B cell (primary cell): ENCODE measurements at places on chromosomes 3 and 15.

GRCh38 chr3:178195824-178196223, 340.4 kb upstream of the KCNMB2 start:
- no peak for DNase-seq
- H3K27ac ChIP-seq: no peak overlapping the region
- no peaks in the 10 kb centered on the region for H3K4me1 ChIP-seq
- H3K36me3 ChIP-seq: no peaks in the 10 kb centered on the region
- H3K4me3 ChIP-seq: no peak overlapping the region

DNA sequence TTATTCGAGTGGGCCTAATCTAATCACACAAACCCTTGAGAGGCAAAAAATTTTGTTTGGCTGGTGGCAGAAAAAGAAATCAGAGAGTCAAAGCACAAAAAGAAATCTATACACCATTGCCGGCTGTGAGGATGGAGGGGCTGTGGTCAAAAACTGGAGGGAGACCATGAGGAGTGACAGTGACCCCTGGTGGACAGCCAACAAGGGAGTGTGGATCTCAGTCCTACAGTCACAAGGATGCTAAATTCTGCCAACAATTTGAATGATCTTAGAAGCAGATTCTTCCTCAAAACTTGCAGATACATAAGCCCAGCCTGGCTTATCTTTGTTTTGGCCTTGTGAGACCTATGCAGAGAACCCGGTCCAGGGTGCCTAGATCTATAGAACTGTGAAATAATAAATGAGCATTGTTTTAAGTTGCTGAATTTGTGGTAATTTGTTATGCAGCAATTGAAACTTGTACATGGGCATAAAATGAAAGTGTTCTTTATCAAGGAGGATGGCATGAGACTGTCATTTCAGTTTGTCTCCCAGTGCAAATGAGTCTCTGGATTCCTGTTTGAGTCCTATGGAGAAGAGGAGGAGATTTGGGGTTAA, 103.0 kb upstream of the ARHGEF26 start:
- no peak overlapping the region for H3K27ac ChIP-seq
- no peak overlapping the region for H3K4me3 ChIP-seq
- H3K36me3 ChIP-seq: no peaks in the 10 kb centered on the region
- peak; percentile 10 for DNase-seq

DNA sequence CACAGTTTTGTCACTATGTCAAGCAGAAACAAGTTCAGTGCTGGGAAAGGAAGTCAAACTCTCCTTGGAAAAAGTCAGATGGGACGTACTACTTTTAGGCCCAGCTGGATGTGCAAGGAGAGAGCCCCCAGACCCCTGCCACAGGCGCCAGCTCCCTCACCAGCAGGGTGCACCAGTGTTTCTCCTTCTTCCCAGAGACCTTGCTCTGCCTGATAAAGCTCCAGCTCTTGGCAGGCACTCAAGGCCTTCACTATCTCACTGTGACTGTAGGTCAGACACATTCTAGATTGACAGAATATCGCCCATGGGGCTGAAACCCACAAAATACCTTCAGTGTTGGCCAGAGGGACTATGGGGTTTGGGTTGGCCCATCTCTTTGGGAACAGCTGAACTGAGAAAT, 54.8 kb upstream of the CHRNB4 start:
- no peak for DNase-seq
- H3K36me3 ChIP-seq: no peaks in the 10 kb centered on the region
- no peaks in the 10 kb centered on the region for H3K27me3 ChIP-seq
- H3K27ac ChIP-seq: no peak overlapping the region

DNA sequence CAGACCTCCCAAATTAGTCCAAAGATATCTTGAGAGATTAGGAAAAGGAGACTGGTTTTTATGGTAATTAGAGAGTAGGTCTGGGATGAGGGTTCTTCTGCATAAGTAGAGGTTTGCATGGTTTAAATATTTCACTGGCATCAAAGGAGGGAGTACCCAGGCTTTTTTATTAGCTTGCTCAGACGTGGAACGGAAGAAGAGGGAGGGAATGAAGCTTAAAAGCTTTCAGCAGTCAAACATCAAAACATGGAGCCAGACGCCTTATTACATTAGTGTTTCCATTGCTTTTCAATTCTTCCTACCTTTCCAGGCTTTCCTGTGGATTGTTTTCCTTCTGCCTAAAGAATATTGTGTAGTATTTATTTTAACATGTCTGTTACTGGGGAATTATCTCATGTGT, 342.1 kb upstream of the SOX2 start:
- no peaks in the 10 kb centered on the region for H3K36me3 ChIP-seq
- no peak overlapping the region for H3K4me3 ChIP-seq
- no peaks in the 10 kb centered on the region for H3K4me1 ChIP-seq
- no peak for DNase-seq
- H3K27me3 ChIP-seq: no peaks in the 10 kb centered on the region
- H3K27ac ChIP-seq: no peak overlapping the region
